CD4-positive, alpha-beta T cell (primary cell): ENCODE measurements at places on chromosomes 5 and 9.

DNA sequence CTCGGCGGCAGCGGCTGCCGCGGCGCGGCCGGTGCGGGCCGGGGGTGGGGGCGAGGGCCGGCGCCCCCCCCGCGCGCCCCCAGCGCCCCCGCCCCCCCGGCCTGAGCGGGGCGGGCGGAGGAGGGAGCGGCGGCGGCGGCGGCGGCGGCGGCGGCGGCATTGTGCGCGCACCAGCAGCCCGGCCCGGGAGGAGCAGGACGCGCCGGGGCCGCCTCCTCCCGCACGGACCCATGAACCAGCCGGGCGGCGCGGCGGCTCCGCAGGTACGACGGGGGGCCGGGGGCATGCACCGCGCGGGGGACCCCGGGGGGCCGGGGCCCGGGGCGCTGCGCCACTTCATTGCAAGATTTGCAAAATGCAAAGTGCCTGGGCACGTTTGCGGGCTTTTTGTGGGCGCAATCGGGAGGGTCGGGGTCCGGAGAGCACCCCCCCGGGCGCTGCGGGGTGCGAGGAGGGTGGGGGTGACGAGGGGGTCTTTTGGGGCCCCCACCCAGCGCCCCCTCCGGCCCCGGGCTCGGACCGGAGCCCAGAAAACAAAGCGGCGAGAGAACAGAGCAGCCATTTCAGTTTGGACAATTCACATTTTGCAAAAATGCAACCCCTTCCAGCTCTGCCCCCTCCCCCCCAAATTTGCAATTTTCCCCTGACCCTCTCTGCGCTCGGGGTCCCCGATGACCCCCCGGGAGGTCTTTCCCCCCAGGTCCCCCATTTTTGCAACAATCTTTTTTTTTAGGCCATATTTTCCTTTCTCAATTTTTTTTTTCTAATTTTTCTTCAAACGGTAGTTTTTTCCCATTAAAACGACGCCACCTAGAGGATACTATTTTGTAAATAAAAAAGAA, at the start of gene ZNF618:
Gene ZNF618, plus strand, starts transcription at position 159 of the 842 bp plus-strand sequence. Its CDS starts 72 bp downstream, at position 231.
- no peak for DNase-seq

DNA sequence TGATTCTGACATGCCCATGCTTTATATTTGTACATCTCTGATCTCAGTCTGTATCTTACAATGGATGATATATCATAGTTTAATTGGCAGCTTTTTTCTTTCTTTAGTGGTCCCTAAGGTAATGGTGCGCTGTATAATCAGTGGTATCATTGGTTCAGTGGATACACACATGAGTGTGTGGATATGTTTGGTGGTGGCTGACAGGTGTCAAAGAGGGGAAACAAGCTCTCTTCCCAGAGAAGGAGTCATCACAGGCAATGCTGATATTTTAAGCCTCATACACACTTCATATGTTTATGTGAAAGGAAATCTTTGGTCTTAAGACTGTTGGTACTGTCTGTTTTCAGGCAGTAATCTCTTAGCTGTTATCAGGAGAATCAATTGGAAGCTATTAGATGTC, 52.1 kb upstream of the KIAA1958 start:
- DNase-seq = no peak

- no peak for DNase-seq
These were observed 52.9 kb upstream of the SARDH start for GRCh38 chr9:133791069-133791468.

DNA sequence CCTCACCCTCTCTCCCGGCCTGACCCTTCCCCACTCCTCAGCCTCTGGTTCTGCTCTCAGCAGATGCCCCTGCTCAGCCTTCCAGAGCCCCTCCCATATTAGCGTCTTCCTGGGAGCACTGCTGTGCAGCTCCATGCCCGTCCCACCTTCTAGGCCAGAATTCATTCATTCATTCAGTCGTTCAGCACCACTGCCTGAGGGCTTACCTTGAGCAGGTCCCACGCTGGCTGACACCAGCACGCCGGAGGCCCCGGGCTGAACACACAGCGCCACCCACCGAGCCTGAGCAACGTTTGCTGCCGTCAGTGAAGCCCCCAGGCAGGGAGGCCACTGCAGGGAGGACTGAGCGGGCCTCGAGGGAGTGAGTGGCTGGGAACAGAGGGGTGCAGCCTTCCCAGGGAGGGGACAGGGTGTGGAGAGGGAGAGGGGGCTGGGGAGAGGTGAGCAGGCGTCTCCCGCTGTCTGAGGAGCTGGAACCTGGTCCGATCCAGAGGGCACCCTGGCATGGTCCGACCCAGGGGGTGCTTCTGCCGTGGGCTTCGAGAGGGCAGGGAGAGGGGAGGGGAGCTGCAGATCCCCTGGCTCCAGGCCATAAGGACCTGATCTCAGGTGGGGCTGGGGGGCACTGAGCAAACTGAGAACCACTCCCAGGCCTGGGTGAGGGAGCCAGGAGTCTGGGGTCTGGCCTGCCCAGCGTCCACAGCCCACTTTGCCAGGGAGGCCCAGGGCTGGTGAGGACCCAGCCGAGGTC, 98.8 kb upstream of the RAPGEF1 start:
- no peak for DNase-seq
